ENCODE measurements at places on chromosomes 3 and 15. TPM values are rescaled to one million over a fixed set of nuclear protein-coding genes. Genes with fewer than 3 reads are reported as not detected.

TXNRD3 gene
- 8.4 TPM for polyA plus RNA-seq

CADPS gene
- polyA plus RNA-seq = 2.2 TPM

GOLGA8H gene
- 0.81 TPM for polyA plus RNA-seq

TRIP4 gene
- 24.3 TPM for polyA plus RNA-seq

DNA sequence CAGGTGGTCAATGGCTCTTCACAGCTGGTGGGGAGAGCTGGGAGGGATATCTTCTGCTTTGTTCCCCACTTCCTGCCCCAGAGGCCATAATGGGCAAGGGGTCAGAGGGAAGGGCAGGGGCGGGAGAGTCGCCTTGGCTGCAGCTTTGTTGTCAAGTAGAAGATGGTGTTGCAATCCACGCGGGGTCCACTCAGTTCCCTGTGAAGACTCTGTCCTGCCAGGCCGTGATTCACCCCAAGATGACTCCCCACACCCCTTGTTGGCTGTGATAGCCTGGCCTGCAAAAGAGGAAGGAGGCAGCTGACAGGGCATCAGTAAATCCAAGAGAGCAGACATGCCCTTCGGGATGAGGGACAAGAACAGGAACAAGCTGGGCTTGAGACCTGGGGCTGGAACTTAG is 6.9 kb downstream of the GALNT15 start:
- DNase-seq = no peak

- no peak for DNase-seq
Observed at GRCh38 chr3:171389491-171389890, 70.7 kb downstream of the TNIK start.

GRCh38 chr15:67184208-67184925 is 70.1 kb downstream of the AAGAB start:
- DNase-seq = no peak

GRCh38 chr3:186352369-186352768 is 9.7 kb downstream of the DGKG start:
- no peak for DNase-seq

DNA sequence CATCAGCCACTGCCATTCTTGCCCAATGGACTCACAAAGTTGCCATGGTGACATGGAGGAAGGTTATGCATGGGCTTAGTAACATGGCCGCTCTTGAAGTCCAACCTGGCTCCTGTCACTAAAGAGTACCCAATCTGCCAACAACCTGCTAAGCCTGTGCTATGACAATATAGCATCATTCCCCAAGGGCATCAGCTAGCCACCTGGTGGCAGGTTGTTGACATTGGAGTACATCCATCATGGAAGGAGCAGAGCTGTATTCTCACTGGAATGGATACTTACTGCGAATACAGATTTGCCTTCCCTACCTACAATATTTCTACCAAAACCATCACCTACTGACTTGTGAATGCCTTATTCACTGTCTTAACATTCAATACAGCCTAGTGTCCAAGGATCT is 138.9 kb upstream of the RORA start:
- DNase-seq = no peak

- DNase-seq = no peak
Observed at GRCh38 chr3:48596157-48596556, 1.0 kb upstream of the COL7A1 start.

GRCh38 chr15:40787991-40788390 is 18.2 kb downstream of the C15orf62 start:
- no peak for DNase-seq

GRCh38 chr3:143315766-143316165 is 196.2 kb downstream of the CHST2 start:
- DNase-seq = no peak

GRCh38 chr3:195762611-195763010 is 41.8 kb downstream of the MUC20 start:
- DNase-seq = no peak

DNA sequence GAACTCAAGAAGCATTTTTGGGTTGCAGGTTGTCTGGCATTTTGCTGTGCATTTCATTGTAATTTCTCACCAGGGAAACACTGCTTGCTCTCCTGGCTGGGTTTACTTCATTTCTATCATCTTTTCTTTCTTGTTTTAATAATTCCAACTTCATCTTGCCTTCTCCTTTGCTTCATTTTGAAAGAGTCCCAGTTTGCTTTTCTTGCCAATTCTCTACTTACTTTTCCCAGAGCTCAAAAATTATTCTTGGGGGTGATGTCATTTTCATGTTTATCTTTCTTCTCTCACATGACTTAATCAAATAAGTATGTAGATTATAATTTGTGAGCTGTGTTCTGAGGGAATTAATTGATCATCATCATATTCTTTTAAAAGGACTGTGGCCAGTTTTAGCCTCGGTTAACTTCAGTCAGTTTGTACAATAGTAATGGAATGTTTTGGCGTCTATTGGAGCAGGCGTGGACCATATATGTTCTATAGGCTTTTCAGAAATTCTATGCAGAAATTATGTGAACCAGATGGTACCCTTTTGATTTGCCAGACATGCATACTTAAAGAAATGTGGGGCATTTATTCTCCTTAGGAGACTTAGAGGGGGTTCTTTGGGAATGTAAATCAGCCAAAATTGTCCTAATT is 30.1 kb downstream of the SH3GL3 start:
- DNase-seq = peak; percentile 72

GRCh38 chr3:47223755-47224154 is 58.8 kb downstream of the KIF9 start:
- DNase-seq = no peak

- no peak for DNase-seq
Observed at GRCh38 chr3:57949344-57949743, 58.9 kb upstream of the FLNB start.

GRCh38 chr3:436053-436452 is 239.5 kb downstream of the CHL1 start:
- DNase-seq = no peak
